Amniotic epithelial cell (primary cell): ENCODE measurements at places on chromosomes 11 and 22.

- peak; percentile 21 for DNase-seq
Measured at GRCh38 chr11:73175551-73176144, 33.5 kb upstream of the FCHSD2 start.

- no peak for DNase-seq
Measured at GRCh38 chr11:85813721-85814120, 2.8 kb upstream of the SYTL2 start.

DNA sequence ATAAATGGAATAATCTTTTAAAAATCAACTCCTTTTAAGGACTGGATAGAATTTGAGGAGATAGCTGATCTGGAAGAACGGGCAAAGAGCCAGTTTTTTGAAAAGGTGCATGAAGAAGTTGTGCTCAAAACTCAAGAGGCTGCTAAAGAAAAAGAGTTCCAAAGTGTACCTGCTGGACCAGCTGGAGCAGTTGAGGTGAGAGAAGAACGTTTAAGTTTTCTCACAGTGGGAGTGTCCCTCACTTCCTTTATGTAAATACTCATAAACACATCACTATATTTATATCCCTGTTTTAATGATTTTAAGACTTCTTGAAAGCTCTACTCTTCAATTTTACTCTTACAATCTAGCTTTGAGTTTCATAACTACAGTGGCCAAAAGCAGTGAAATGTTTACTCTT lies 11.7 kb upstream of the ANKRD42 start:
- DNase-seq, result no peak

DNA sequence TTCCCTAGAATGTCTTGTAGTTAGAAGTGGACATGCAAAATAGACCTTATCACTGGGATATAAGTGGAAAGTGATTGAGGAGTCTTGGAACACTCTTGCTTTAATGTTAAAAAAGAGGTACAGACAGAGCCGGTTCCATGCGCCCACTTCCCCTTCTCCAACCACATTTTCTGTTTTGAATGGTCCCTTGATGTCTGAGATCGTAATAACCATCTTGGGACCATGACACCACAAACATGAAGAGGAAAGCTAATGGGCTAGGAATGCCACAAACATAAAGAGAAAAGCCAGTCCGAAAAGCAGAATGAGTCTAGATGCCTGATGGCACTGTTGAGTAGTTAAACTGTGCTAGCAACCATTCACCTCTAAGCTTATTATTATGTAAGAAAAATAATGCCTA lies 54.8 kb upstream of the SPON1 start:
- DNase-seq, result no peak

DNA sequence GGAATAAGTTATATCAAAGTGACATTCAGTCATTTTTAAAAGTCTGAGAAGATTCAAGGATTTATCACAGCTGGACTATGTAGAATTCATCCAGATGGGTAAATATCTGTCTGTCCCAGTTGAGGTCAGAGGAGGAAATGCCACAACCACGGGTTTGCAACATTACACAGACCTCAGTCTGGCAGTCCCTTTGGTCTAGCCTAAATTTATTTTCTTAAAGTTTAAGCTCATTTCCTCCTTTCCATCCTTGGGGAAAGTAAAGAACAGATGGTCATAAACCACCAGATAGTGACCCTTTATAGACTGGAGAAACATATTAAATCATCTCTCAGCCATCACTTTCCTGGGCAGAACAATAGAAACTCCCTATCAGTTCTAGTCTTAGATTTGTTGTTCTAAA lies 238.4 kb upstream of the DDI1 start:
- DNase-seq, result peak; percentile 79

- DNase-seq, result no peak
Measured at GRCh38 chr22:35719212-35719875, 1.7 kb downstream of the APOL5 start.

DNA sequence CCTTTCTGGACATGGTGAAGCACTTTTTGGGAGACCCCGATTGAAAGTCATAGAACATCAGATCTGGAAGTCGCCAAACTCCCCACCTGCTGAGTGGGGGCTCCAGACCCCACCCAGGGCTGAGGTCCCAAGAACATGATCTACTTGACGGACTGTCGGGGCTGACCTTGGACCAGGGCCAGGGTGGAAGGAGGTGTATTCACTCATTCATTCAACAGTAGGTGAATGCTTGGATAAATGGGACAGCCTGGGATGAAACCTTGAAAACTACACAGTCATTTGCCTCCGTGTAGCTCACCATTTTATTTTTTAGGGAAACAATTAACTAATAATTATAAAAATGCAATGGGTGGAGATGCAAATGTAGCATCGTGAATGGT lies 629.0 kb downstream of the BRD1 start:
- no peak for DNase-seq

DNA sequence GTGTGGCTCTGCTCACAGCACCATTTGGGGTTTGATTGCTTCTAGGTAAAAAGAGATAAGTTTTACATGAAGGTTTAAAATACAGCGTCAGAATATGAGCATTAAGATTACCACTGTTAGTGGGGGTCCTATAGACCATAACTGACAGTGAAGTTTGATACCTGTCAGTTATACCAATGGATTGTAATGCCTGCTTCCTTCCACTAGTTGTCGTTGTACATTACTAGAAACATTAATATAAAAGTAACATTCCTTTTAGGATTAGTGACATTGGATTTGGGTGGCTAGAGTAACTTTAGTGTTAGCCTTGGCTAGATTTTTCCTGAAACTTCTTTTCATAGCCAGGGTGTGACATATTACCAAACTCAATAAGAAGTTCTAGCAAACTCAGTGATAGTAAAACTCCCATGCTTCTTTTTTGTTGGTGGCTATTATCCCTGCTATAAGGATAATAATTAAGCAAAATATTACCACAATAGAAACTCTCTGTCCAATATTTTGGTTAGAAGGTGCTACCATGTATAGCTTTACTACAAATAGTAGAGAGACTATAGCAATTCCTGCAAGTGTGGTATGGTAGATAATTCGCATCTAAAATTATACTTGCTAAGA lies 57.1 kb downstream of the FAM181B start:
- no peak for DNase-seq

DNA sequence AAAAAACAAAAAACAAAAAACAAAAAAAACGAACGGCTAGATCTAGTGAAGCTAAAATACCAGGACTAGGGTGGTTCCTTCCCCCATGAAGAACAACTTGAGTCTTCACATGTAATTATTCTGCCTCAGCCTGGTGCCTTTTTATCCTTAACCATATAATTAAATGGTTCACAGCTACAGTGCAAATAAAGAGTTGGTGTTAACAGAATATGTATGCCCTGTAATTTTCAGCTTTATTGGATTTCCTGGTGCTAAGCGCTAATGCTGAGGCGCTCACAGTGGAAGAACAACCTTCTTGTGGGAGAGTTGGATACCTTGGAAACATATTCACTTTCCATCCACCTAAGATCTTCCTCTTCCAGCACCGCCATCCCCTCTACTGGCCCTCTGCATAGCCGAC lies 158.5 kb upstream of the SORL1-AS1 start:
- no peak for DNase-seq

- DNase-seq, result peak; percentile 92
Measured at GRCh38 chr11:9759519-9760192, 95.8 kb downstream of the SWAP70 start.

GRCh38 chr11:47254386-47254785 lies 3.4 kb upstream of the NR1H3 start:
- peak; percentile 34 for DNase-seq

DNA sequence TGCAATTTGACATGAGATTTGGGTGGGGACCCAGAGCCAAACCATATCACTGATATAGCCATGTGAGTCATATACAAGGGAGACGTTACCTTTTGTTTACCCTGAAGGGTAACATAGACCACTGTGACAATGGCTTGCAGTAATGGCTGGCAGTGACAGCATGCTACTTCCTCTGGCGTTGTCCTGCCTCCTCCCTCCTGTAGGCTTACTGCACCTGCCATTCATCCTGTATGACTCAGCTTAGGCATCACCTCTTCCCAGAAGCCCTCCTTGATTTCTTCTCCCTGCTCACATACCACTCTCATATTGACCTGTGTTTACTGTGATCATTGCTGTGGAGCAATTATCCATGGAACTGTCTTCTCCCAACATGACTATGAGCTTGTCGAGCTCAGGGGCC lies 12.0 kb upstream of the PVALB start:
- no peak for DNase-seq
